MV-4-11 (cell line): ENCODE measurements at places on chromosomes 13 and 19.
A peak's percentile ranks its signal among the peaks of the same experiment; 100 is the strongest.

- no peak for DNase-seq
Observed at GRCh38 chr13:53783471-53783870, 754.9 kb downstream of the OLFM4 start.

GRCh38 chr13:51231456-51231855, 9.3 kb downstream of the FAM124A start:
- DNase-seq, result no peak

GRCh38 chr19:18279516-18280246, 1.7 kb downstream of the JUND start:
- peak; percentile 92 for DNase-seq

DNA sequence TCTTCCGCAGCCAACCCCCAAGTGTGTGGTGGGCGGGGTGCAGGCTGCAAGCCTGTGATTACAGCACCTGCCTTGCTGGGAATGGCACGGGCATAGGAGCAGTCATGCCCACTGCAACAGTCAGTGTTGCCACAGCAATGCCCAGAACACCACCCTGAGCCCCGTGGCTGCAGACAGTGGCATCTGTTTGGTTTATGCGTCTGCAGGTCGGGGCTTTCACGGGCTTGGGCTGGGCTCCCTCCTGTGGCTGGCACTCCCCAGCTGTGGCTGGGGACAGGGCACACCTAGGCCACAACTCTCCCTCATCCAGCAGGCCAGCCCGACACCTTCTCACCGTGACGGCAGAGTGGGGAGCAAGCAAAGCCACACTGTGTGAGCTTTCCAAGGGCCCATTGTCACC, 115.3 kb upstream of the C1QTNF9B start:
- DNase-seq, result no peak

- DNase-seq, result no peak
Observed at GRCh38 chr19:7521551-7522071, 813 bp upstream of the MCOLN1 start.

DNA sequence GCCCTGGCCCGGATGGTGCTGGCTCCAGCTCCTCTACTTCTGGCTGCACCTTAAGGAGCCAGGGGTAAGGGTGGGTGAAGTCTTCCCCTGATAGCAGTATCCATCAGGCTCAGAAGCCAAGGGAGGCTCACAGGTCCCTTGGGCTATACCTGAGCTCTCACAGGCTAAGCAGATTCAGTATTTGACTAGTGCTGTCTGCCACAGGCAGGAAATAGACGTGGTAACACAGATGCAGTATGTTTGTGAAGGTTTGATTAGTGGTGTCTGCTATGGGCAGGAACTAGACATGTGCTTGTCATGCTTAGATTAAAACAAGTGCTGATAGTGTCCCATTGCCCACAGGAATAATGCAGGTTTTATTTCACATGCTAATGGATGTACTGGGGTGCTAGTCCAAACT, 4.0 kb downstream of the SYT5 start:
- DNase-seq, result peak; percentile 27

DNA sequence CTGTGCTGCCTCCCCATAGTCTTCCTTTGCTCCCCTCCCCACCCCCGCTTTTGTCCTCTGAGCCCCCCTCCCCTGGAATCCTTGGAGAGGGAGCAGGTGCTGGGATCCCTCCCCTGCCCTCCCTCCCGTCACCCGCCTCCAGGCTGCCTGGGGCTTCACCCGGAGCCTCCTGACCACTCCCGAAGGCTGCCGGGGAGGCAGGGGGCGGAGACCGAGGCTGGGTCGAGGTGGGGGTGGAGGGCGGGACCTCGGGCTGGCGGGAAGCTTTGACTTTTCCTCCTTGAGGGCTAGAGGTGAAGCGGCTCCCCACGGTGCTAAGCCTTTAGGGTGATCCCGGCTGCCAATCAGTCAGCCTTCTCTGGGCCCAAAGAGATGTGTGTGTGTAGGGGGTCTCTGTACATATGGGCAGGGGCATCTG, 1.5 kb downstream of the KMT5C start:
- DNase-seq, result peak; percentile 52
